CD14-positive monocyte (primary cell): ENCODE measurements at places on chromosomes 4 and X.

DNA sequence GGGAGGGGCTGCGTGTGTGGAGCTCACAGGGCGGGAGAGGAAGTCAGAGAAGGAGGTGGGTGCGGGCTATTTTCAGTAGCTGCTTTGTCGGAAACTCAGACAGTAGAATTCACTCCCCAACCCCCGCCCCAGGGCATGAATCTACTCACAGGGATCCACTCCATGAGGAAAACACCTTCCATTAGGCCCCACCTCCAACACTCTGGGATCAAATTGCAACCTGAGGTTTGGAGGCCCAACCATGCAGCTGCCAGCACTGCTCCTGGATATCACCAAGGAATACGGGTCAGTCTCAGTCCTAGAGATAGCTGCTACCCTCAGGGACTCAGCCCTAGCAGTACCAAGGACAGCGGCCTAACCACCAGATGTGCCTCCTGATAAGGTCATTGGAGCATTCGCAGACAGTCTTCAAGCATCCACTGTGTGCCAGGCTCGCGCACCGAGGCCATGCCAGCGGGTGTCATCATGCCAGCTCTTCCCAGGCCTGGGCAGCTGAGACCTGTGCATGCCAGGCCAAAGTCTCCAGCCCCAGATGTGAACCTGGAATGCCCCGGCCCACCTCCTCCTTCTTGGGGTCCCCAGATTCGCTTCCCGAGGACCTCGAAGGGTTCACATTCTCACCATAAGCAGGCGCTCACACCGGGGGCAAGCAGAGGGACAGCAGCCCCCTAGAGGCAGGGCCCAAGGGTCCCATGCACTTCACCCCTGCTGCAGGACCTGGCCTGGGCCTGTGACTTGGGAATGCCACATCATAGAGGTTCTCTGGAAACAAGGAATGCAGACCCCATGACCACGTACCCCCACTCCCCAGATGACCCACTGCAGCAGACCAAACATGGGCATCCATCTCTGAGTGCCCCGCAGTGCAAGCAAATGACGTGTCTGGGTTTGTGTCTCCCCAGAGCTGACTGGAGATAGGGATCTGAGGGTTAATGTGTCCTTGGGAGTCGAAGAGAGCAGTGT lies 102.3 kb downstream of the ADRA2C start:
- no peak for DNase-seq

- no peak for DNase-seq
Measured at GRCh38 chr4:52939739-52940138, 77.6 kb downstream of the RASL11B start.

DNA sequence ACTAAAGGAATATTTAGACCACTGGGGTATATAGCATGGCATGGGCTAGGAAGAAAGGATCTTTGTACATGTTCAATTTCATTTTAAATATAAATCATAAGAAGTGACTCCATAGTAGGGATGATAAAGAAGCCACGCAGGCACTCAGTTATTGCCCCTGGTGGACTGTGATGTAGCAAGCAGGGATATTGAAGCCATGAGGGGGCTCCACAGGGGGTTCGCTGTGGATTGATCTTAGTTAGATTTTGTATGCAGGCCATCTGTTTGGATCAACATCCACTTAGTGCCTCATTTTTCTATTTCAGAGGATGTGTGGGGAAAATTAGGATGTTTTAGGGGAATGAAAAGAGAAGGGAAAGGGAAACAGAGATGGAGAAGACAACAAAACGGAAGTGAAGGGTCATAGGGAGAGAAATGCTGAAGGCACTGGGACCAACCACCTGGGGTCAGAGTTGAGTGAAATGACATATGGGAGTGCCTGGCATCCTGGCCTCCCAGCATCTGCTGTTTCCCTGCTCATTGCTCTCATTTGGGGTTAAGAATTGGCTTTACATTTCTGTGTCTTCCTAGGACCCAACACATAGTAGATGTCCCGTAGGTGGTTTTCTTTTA lies 11.2 kb upstream of the FREM3 start:
- DNase-seq: no peak

- DNase-seq: peak; percentile 30
Measured at GRCh38 chr4:7060346-7061150, 7.3 kb downstream of the GRPEL1 start.

GRCh38 chrX:39819921-39820849 lies 277.6 kb downstream of the BCOR start:
- no peak for DNase-seq

DNA sequence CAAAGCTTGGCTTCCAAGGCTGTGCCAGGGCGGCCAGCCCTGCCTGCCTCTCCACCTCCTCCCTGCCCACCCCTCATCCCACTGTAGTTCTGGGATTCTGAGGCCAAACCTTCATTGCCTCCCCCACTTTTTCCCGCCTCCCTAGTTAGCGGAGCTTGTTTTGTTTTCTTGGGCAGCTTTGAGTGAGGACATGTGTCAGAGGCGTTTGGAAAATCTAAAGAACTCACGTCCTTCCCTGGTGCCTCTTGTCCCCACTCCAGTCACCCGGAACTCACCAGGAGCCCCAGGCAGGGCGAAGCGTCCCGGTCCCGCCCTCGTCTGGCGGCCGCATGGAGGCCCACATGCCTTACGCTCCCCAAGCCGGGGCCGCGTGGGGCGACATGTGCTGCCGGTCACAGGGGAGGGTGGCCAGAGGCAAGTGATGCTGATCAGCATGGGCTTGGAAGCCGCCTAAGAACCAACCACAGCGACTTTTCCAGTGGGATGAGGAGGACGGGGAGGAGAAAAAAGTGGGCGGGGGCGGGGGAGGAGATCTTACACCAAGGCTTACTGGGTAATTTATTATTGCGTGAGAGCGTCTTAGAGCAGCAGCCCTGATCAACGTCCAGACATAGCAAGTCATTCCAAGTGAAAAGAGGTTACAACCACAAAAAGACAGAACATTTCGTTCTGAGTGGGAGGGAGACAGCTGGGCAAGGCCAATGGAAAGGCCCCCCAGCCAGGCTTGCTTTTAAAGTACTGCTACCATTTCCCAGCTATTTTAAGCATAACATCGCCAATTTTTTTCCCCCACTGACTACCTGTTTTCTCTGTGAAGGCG lies 48.5 kb downstream of the PRPS1 start:
- DNase-seq: peak; percentile 77

GRCh38 chr4:173503330-173504180 lies 26.5 kb downstream of the HAND2 start:
- DNase-seq: no peak

- no peak for DNase-seq
Measured at GRCh38 chrX:50668860-50669259, 145.1 kb downstream of the SHROOM4 start.

DNA sequence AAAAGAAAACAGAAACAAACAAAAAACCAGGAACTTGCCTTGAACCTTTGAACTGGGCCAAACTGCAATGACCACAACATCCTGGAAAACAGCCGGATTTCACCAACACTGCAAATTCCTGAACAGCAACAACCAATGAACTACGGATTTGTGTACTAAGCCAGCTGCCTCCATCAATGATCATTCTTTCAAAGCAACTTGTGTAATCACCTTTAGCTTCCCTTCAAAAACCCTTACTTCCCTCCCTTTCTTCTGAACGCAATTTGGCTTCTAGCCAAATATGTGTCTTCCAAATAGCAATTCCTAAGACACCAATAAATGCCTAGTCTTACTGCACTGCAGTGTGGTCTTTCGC lies 98.5 kb upstream of the FAM47C start:
- no peak for DNase-seq

GRCh38 chr4:185071236-185071811 lies 53.0 kb downstream of the HELT start:
- DNase-seq: no peak

GRCh38 chr4:3865986-3866812 lies 100.0 kb downstream of the ADRA2C start:
- DNase-seq: no peak

- DNase-seq: no peak
Measured at GRCh38 chr4:140875746-140876452, 119.7 kb upstream of the TBC1D9 start.

DNA sequence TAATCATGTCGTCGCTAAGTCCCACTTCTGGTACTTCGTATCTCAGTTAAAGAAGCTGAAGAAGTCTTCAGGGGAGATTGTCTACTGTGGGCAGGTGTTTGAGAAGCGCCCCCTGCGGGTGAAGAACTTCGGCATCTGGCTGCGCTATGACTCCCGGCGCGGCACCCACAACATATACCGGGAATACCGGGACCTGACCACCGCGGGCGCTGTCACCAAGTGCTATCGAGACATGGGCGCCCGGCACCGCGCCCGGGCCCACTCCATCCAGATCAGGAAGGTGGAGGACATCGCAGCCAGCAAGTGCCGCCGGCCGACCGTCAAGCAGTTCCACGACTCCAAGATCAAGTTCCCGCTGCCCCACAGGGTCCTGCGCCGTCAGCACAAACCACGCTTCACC lies 11.3 kb downstream of the PNCK start:
- DNase-seq: peak; percentile 29

GRCh38 chrX:28675173-28675572 lies 87.9 kb downstream of the IL1RAPL1 start:
- no peak for DNase-seq

- DNase-seq: peak; percentile 82
Measured at GRCh38 chr4:86927843-86928395, 6.9 kb upstream of the AFF1 start.

DNA sequence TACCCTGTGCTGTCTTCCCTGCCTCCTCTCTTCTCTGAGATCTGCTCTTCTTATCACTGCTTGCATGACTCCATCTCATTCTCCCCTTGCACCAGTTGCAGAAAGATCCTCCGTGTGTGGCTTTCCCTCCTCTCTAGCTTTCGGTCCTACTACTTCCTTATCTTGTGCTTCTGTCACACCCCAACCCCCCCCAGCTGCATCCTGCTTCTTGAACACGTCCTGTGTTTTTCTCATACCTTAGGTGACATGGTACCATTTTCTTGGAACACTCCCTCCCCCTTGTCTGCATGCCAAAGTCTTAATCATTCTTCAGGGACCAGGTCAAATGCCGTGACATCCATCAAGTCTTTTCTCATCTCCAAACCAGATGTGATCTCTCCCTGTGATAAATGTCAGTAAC lies 46.4 kb downstream of the FHL1 start:
- peak; percentile 6 for DNase-seq

- DNase-seq: no peak
Measured at GRCh38 chr4:22487328-22487727, 28.5 kb downstream of the ADGRA3 start.

DNA sequence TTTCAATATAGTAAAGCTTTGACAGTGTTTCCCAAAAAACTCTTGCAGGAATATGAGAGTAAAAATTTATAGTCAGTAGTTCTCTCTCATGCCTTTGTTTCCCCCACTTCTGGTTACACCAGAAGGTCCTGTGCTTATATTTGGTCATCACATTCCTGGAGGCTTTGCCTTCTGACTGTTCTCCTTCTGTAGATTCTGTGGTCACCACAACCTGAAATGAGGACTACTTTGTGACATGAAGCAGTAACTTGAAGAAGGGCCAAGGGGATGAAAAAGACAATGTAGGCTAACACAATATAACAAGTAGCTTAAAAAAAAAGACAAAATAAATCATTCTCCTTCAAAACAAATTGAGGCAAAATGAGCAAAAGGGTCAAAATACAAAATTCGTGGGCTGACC lies 366.2 kb upstream of the NR3C2 start:
- DNase-seq: no peak

GRCh38 chr4:1718095-1718850 lies 2.9 kb downstream of the TMEM129 start:
- no peak for DNase-seq

DNA sequence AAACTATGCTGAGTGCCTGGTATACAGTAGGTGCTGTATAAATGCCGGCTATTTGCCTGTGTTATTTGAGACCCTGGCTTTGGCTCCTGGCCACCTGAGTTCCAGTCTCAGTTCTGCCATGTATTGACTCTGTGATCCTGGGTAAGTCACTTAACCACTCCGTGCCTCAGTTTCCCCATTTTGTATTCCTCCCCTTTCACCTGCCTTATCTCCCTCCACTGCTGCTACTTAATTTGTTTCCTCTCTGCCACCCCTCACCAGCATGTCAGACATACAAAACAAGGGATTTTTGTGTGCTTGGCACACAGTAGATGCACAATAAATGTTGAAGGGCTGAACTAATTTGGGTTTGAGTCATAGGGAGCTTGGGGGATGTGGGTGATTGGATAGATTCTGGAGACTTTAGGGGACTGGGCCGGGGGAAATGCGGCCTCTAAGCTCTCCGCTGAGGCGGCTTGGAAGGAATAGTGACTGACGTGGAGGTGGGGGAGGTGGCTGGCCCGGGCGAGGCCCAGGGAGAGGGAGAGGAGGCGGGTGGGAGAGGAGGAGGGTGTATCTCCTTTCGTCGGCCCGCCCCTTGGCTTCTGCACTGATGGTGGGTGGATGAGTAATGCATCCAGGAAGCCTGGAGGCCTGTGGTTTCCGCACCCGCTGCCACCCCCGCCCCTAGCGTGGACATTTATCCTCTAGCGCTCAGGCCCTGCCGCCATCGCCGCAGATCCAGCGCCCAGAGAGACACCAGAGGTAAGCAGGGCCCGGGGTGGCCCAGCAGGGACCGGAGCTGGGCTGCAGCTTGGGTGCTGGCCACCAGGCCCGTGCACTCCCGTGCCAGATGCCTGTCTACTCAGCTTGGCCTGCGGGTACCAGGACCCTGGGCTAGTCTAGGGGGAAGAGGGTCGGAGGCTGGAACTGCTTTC lies at the start of gene TIMP1:
TIMP1 (plus strand) TSS at position 706 of the 917 bp plus-strand sequence. CDS start 980 bp downstream, outside the sequence.
- peak; percentile 90 for DNase-seq

- DNase-seq: no peak
Measured at GRCh38 chrX:25925946-25926345, 212.2 kb upstream of the MAGEB18 start.

DNA sequence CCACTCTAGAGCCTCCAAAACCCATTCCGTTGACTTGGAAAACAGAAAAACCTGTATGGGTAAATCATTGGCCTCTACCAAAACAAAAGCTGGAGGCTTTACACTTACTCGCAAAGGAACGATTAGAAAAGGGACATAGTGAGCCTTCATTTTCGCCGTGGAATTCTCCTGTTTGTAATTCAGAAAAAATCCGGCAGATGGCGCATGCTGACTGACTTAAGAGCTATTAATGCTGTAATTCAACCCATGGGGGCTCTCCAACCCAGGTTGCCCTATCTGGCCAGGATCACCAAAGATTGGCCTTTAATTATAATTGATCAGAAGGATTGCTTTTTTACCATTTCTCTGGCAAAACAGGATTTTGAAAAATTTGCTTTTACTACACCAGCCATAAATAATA lies 60.8 kb downstream of the ZNF732 start:
- DNase-seq: peak; percentile 43

DNA sequence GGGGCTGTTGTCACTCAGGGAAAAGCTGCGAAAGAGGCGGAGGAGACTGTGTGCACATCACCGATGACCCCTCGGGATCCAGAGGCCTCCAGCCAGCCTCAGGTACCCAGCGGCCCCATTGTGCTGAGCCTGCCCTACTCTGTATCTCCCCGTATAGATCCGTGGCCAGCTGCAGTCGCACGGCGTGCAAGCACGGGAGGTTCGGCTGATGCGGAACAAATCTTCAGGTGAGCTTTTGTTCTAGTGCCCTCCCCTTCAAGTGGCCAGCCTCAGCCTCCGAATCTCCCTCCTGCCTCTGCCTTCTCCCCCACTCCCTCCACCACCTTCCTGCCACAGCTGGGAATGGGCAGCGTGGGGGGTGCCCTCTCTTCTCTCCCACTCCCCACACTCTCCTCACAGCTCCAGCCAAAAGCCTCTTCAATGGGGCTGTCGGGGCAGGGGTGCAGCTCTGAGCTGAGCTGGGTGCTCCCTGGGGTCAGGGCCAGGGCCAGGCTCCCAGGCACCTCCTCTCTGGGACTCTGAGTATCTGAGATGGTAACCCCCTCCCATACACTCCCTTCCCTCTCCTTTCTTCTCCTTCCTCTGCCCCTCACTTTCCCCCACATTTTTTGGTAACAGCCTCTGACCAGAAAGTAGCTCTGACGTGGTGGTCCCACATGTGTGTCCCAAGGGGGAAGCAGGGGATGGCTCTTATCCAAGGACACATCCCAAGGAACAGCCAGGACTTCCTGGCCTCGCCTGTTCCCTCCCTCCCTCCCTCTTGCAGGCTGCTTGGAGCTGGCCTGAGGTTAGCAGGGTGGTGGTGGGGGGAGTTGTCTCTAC lies 20.4 kb upstream of the UBA1 start:
- no peak for DNase-seq
